ENCODE measurements at places on chromosomes 7 and 10. TPM values are rescaled to one million over a fixed set of nuclear protein-coding genes. Genes with fewer than 3 reads are reported as not detected.

GRCh38 chr7:69817121-69817520, 218.8 kb downstream of the AUTS2 start:
- no peak for DNase-seq

GRCh38 chr10:102763037-102763607, 19.4 kb downstream of the WBP1L start:
- DNase-seq: no peak

DNA sequence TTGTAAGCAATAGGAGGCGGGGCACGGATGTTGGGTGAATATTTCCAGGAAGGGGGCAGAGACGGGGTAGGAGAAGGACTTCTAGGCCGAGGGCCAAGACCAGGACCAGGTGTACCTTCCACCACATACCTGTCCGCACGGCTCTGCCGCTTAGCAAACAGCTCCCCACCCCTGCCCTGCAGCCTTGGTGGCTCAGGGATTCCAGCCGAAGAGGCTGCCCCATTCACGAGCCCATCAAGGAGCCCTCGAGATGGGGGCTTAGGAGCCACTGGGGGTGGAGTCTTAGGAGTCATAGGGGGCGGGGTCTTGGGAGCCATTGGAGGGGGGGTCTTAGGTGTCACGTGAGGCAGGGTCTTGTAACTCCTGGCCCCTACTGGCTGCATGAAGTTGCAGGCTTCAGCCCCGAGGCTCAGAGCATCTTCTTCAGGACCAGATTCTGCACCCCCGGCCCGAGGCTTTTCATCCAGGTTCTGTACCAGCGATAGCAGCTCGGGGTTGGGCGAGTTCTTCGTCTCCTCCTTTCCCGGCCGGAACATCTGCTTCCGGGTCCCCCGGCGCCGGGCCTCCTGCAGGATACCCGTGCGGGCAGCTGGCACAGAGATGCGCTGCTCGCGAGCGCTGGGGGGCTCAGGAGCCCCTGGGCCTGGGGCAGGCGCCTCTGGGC, 6.1 kb upstream of the MYOZ1 start:
- DNase-seq: peak; percentile 77

- peak; percentile 75 for DNase-seq
Measured at GRCh38 chr10:21534604-21535493, 817 bp downstream of the MLLT10 start.

GRCh38 chr7:156034397-156034796, 222.1 kb upstream of the SHH start:
- no peak for DNase-seq

GRCh38 chr7:113996405-113996804, 77.6 kb upstream of the PPP1R3A start:
- no peak for DNase-seq

GRCh38 chr7:45223728-45224630, 66.4 kb downstream of the RAMP3 start:
- no peak for DNase-seq

- DNase-seq: no peak
Measured at GRCh38 chr10:49781247-49781646, 19.1 kb upstream of the OGDHL start.

GRCh38 chr10:17779784-17780183, 27.8 kb downstream of the TMEM236 start:
- DNase-seq: no peak

- DNase-seq: no peak
Measured at GRCh38 chr7:83210479-83210878, 47.8 kb upstream of the PCLO start.

DNA sequence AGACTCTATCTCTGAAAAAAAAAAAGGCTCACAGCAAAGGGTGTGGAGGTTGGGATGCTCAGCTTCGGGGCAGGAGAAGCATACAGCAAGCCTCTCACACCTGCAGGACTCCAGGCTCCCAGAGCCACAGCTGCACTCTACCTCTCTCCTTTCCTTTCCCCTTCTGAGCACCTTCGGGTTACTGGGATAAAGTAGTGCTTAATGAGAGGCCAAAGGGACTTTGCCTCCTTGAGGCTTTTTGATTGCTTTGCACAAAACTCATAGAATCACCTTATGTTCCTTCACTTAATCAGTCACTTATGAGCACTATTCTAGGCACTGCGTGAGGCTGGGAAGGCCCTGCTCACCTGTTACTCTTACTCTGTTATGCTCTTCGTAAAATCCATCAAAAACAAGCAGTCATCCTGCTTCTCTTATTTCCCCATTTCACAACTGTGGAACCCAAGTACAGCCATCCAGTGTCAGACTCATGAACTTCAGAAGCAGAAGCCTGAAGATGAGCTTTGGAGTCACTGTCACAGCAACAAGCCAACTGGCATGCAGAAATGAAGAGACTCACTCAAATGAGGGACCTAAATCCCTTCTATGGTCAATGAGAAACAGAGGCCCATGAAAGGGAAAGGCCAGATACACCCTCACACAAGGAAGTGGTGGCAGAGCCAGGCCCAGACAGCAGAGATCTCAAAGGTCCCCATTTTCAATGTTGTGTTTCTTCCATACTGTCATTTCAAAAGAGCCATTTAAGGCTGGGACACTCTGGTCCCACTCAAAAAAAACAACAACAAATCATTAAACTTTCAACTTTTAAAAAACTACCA, 205.4 kb downstream of the KCNMA1 start:
- DNase-seq: no peak

- no peak for DNase-seq
Measured at GRCh38 chr10:122688293-122688989, 11.2 kb downstream of the C10orf120 start.

- no peak for DNase-seq
Measured at GRCh38 chr7:146002431-146003078, 114.0 kb upstream of the CNTNAP2 start.

DNA sequence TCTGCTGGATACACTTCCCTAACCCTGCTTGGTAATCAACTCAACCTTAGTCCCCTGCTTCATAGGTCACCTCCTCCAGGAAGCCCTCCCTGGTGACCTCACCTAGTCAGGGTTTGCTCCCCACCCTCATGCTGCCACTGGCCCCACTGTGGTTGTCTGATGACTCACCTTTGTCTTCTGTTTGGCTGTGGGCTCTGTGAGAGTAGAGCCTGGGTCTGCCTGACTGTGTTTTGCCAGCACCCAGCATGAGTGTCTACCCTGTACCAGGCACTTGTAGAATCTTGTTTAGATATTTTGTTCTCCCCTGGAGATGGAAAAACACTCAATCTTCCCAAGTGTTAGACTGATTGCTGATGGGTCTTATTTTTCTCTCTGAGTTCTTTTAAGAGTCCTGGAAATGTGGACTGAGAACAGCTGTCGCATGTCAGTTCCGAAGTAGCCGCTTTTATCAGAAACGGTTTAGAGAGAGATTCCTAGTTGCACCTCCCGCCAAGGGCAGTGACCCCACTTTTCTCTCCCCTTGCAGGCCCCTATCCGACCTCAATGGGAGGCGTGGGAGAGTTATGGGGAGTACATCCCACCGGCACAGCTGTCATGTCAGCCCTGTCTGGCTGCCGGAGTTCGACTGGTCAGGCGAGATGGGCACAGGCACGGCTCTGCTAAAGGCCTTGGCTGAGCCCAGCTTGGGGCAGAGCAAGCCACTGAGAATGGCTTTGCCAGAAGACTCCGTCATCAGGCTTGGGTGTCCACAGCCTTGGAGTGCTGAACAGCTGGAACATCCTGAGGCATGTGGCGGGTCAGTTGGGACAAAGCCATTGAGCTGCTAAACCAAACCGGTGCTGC, 134.3 kb downstream of the GRK5 start:
- peak; percentile 87 for DNase-seq

GRCh38 chr7:129160161-129160905, 15.8 kb downstream of the TSPAN33 start:
- no peak for DNase-seq

GRCh38 chr10:30736685-30737232, 107.2 kb upstream of the LYZL2 start:
- DNase-seq: no peak

- DNase-seq: no peak
Measured at GRCh38 chr7:138510003-138510402, 49.9 kb downstream of the TRIM24 start.

- no peak for DNase-seq
Measured at GRCh38 chr7:25037325-25037724, 57.3 kb upstream of the OSBPL3 start.

MSANTD7 gene
- total RNA-seq: 4.8 TPM

AGBL3 gene
- total RNA-seq: 1.1 TPM

CDNF gene
- 2.0 TPM for total RNA-seq

TRPV5 gene
- total RNA-seq: not detected

VIPR2 gene
- total RNA-seq: 21.3 TPM

ARMS2 gene
- not detected for total RNA-seq

C10orf143 gene
- total RNA-seq: 1.3 TPM

PHYHIPL gene
- total RNA-seq: not detected

PON3 gene
- 0.77 TPM for total RNA-seq

Measured in left ventricle myocardium superior (tissue), 1 donor.